NCI-H446 treated with DMSO at 0.1 percent for 48 hours (cell line): ENCODE measurements at places on chromosomes 1 and 21.

DNA sequence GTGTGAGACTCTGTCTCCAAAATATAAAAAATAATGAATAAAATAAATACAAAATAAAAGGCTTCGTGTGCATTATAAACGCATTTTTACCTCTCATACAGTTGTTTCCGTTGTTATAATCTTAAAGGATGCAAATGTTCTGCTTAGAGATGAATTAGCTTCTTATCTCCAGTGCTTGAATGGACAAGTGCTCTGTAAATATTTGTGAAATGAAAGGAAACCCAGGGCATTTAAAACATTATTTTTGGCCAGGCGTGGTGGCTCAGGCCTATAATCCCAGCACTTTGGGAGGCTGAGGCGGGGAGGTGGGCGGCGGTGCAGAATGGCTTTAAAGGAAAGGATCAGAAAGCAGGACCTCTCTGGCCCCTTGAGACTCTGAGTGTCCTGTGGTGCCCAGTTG, 94.5 kb downstream of the HUNK start:
- DNase-seq, result no peak

DNA sequence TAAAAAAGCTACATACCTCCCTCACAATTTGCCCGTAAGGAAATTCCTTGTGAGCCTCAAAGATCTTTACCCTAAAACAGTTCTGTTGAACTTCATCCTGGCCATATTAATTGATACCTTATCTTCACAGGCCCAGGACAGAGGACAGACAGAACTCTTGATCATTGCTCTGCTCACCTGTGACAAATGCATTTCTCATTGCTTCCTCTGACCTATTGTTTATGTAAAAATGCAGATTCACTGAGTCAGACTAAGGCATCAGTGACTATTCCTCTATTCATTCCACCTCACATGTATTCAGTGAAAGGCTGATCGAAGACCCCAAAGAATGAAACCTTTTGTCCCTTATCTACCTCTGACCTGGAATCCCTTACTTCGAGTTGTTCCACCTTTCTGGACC, 61.0 kb downstream of the BACH1 start:
- no peak for DNase-seq

- no peak for DNase-seq
These were observed 32.4 kb downstream of the KCNN3 start for GRCh38 chr1:154837672-154838171.

DNA sequence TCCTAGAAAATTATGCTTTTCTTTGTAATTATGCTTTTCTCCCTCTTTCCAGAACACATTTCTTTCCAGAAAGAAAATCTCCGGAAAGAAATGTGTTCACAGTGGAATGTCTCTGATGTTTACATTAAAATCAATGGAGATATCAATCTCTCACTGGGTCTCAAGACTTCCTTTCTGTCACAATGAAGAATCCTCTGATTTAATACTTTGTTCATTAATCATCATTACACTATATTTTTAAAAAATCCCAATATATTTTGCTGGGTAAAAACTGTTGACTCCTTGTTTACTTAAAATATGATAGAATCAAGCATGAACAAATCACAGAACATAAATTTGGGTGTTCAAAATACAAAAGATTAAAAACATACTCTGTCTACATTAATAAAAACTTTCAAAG, 26.3 kb upstream of the TGFBR3 start:
- no peak for DNase-seq

GRCh38 chr1:112818990-112819689, 104.0 kb upstream of the PPM1J start:
- DNase-seq, result no peak

- no peak for DNase-seq
These were observed 207.1 kb downstream of the HIVEP3 start for GRCh38 chr1:41711581-41711980.

DNA sequence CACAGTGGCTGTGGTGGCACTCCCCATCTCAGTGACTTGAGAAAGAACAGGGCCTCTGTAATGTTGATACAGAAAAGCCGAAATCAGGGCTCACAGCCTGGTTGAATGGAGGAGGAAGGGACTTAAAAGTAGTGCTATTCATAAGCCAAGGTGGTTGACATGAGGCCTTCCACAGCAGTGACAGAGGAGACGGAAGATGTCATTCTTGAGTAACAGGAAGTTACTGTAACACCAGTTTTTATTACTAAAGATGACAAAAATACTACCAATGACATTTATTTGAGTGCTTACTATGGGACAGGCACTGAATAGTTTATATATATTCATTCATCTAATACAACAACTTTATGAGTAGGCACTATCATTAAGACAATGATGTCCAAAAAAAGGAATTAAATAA, 52.8 kb upstream of the GNG12 start:
- DNase-seq, result no peak

DNA sequence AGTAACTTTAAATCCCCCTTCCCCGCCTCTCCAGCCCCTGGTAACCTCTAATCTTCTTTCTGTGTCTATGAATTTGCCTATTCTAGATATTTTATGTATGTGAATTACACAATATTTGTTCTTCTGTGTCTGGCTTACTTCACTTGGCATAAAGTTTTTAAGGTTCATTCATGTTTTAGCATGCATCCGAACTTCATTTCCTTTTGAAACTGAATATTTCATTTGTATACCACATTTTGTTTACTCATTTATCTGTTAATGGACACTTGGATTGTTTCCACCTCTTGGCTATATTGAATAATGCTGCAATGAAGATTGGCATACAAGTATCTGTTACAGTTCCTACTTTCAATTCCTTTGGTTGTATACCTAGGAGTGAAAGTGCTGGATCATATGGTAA, 205.3 kb downstream of the TM2D1 start:
- no peak for DNase-seq

- DNase-seq, result no peak
These were observed 156.7 kb downstream of the DMRTA2 start for GRCh38 chr1:50266509-50266908.

DNA sequence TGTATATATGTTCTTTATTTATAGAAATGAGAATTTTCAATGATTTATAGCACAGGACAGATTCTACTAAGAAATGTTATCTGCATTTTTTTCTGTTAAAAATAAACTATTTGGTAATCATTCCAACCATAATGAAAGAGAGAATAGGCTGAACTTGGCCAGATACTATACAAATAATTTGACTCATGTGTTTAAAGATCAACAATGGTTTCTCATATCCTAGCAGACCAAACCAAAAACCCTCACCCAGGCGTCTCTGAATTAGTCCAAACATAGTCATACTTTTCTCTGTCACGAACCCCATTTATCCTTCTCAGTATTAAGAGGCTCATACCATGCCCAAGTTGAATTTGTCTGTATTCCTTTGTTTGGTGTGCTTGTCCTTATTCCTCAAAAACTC, 40.3 kb downstream of the RPE65 start:
- no peak for DNase-seq

GRCh38 chr1:156106624-156107488, 7.7 kb upstream of the LMNA start:
- no peak for DNase-seq

DNA sequence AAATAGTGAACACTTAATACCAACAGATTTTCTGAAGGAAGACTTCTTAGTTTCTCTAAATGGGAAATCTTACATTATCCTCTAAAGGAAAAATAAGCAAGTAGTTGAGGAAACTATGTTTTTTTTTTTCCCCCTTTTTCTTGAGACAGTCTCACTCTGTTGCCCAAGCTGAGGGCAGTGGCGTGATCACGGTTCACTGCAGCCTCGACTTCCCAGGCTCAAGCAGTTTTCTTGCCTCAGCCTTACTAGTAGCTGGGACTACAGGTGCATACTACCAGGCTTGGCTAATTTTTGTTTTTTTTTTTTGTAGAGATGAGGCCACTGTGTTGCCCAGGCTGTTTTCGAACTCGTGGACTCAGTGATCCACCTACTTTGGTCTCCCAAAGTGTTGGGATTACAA, 3.9 kb downstream of the MTR start:
- DNase-seq, result no peak

DNA sequence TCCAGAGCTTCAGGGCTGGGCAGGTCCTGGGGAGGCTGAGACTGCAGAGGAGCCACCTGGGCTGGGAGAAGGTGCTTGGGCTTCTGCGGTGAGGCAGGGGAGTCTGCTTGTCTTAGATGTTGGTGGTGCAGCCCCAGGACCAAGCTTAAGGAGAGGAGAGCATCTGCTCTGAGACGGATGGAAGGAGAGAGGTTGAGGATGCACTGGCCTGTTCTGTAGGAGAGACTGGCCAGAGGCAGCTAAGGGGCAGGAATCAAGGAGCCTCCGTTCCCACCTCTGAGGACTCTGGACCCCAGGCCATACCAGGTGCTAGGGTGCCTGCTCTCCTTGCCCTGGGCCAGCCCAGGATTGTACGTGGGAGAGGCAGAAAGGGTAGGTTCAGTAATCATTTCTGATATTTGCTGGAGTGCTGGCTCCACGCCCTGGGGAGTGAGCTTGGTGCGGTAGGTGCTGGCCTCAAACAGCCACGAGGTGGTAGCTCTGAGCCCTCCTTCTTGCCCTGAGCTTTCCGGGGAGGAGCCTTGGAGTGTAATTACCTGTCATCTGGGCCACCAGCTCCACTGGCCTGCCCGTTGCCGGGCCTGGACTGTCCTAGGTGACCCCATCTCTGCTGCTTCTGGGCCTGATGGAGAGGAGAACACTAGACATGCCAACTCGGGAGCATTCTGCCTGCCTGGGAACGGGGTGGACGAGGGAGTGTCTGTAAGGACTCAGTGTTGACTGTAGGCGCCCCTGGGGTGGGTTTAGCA, 9.3 kb downstream of the MYBPH start:
- DNase-seq, result no peak
